ENCODE measurements at places on chromosomes 2 and 18. TPM values are rescaled to one million over a fixed set of nuclear protein-coding genes. Genes with fewer than 3 reads are reported as not detected.
A peak's percentile ranks its signal among the peaks of the same experiment; 100 is the strongest.

GRCh38 chr18:77033575-77033974, 99.0 kb downstream of the MBP start:
- no peak for DNase-seq

GRCh38 chr18:23229472-23229871, 94.2 kb downstream of the CABLES1 start:
- no peak for DNase-seq

- no peak for DNase-seq
Observed at GRCh38 chr18:10798727-10799550, 273.1 kb downstream of the NAPG start.

DNA sequence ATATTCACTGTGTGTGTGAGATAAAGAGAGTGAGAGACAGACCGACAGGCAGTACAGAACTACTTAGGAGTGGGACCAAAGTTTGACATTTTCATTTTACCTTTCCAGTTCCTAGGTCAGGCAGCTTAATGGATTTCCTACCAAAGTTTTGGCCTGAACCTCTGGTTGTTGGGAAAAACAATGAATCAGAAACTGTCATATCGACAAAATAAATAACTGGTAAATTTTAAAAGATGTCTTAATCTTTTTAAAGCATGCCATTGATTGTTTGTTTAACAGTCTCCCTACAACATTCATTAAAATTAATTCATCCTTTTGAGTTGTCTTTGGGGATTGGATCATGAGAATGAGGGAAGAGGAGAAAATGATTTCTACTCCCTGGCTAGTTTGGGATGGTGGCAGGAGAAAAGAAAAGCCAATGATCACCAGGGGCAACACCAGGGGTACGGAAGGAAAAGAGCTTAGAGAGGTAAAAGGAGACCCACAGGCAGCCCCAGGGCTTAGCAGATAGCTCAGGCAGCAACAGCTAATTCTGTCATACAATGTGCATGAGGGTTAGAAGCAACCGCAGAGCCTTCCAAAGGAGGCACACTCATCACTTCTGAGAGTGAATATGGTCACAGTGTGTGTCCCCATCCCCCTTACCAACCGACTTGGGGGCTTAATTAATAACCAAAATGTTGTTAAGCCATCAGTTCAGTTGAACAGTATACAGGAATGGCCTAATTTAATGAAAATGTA, 98.5 kb downstream of the CCDC141 start:
- DNase-seq: no peak

DNA sequence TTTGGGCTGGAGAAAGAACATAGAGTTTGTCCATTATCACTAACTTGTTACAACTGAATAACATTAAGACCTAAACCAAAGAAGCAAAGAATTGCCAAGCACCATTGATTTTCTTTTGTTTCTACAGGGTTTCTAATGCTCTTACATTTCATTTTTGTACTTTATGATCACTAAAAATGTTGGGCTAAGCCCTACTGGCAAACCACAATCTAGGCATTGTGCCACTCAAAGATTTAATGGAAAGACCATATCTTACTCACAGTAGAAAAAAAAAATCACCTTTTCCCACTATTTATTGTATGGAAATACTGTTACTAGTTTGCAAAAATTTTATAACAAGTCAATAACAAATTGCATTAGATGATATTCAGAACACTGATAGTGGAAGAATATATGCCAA, 447.4 kb upstream of the PKDCC start:
- DNase-seq: no peak

DNA sequence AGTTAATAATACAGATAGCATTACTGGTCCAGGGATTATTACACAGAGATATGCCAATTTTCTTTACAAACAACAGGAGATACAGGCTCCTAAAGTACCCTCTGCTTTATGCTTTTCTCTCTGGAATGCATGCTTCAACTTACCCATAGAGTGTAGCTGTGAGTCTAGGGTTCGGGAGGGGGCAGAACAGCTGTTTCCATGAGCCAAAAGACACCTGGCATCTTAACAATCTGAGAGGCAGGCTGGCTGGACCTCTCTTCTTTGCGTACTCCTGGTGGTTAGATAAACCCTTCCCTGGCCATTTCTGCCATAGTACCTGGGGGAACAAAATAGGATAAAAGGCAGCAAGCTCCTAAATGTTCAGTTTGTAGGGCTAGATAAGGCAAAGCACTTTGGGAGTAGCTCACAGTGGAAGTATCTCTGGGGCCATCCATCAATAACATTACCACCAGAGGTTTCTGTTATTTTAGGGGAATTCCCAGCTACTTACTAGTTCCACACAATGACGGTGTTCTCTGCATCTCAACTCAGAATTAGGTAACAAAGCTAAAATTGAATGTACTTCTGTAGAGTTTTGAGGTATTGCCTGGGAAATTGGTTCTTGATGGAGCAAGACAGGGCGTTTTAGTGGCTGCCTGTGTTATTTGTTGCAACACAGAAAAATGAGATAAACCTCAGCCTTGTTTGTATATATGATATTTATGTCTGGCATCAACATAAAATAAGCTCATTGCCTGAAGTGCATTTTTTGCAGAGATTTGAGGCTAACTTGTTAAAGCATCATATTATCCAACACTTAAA, 6.2 kb upstream of the CCDC85A start:
- no peak for DNase-seq

The G6PC2 gene
- total RNA-seq: not detected

DNA sequence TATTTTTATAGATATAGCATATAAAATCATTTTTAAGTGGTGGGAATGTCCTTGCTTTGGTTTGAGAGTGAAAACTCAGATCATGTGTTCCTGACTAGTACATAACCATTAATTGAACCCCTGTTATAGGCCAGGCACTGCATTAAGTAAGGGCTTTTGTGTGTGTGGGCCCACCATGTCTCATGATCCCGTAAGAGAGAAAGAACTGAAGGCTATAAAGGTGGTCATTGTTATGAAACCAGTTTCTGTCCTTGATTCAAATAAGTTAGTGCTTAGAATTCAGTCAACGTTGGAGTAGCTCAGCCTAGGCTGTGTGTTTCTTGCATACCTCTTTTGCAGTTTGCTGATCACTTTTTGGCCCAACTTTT, 91.5 kb downstream of the LIMS1 start:
- no peak for DNase-seq

The ANKAR gene
- 6.7 TPM for total RNA-seq

DNA sequence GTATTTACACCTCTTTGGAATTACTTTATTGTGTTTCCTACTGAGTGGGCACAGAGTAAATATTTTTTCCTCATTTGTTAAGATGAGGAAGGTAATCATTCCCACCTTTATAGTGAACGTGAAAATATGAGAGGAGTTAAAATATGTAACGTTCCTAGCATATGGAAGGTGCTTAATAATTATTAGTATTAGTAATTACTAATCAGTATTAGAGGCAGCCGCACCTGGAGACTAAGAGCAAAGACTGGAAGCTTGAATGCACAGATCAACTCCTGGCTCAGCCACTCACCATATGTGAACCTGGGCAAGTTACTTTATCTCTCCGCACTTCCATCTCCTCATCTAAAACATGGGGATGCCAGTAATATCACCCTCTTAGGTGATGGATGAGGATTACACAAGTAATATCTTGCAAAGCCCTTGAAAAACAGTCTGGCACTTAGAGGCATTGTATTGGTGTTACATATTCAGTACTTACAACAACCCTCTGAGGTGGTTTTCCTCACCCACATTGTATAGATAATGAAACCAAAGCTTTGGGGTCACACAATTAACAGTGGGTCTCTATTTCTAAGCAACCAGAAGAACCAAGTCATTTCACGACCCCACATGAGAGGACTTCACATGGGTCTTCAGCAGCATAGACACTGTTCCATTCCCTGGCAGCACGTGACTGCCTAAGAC, 100.3 kb upstream of the KCTD1 start:
- DNase-seq: no peak

GRCh38 chr2:236833501-236834073, 252.1 kb upstream of the COPS8 start:
- peak; percentile 82 for DNase-seq

DNA sequence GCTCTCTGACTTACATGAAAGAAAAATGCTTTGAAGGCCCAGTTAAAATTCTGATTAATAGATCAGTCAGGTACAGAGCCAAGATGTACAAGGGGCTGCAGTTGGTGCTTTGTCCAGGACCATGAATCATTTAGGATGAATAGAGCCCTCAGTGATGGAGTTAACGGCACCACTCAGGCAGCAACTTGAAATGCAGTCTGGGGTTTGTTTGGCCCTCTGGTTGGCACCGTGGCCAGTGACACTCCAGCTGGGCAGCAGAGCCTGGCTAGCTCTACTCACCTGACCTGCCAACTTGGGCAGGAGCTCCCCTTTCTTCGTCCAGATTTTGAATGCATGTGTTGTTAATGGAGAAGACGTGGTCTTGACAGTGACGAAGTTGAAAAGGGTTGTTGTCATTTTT, 493.0 kb upstream of the ACVR2A start:
- no peak for DNase-seq

GRCh38 chr2:151315381-151315903, 26.0 kb upstream of the NMI start:
- no peak for DNase-seq

GRCh38 chr18:11994703-11995444, 13.6 kb downstream of the IMPA2 start:
- DNase-seq: no peak

GRCh38 chr2:238638982-238639628, 208.8 kb upstream of the TWIST2 start:
- no peak for DNase-seq

The HS6ST1 gene
- total RNA-seq: 22.7 TPM

- no peak for DNase-seq
Observed at GRCh38 chr2:11742317-11742701, 4.1 kb upstream of the LPIN1 start.

DNA sequence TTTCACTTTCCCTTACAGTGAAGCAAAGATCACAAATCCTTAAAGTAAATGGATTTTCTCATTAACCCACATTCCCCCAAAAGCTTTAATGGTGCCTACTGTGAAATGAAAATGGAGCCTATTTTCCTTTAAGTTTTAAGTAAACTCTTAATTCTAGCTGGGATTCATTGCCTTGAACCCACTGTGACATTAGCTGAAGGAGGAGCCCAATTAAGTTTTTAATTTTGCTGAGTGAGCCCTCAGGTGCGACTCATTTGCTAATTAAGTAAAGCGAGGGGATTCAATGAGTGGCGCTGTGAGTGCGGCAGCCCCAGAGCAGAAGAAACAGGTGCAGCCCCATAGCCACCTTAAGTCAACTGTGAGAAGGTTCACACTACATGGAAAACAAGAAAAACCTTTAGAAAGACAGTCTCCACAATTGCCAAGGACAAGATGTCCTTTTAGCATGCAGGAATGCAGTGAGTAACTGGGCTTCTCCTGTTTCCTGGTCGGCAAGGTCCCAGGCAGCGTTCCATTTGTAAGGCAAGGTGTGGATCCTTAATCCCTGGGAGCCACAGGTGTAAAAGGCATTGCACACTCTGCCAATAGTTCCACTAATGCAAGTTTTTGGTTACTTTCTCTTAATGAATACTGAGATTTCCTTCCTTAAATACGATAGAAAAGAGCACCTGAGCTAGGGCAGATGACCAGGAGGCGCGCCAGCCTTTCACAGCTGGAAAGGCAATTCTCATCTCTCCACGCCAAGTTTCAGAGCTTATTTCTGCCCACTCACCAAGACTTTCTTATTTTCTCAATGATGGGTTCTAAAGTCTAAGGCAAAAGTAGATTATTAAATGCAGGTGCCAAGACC, 87.7 kb downstream of the TMEM18 start:
- DNase-seq: no peak

Data from mammary epithelial cell (primary cell).